Ammon's horn (tissue), 1 donor: ENCODE measurements at places on chromosomes 1 and 21.

- DNase-seq, result peak; percentile 79
Observed at GRCh38 chr1:202599669-202600431, 110.4 kb downstream of the SYT2 start.

GRCh38 chr1:228833911-228834688 lies 98.8 kb downstream of the RHOU start:
- no peak for DNase-seq

- DNase-seq, result no peak
Observed at GRCh38 chr21:44516828-44517174, 23.2 kb downstream of the KRTAP10-1 start.

DNA sequence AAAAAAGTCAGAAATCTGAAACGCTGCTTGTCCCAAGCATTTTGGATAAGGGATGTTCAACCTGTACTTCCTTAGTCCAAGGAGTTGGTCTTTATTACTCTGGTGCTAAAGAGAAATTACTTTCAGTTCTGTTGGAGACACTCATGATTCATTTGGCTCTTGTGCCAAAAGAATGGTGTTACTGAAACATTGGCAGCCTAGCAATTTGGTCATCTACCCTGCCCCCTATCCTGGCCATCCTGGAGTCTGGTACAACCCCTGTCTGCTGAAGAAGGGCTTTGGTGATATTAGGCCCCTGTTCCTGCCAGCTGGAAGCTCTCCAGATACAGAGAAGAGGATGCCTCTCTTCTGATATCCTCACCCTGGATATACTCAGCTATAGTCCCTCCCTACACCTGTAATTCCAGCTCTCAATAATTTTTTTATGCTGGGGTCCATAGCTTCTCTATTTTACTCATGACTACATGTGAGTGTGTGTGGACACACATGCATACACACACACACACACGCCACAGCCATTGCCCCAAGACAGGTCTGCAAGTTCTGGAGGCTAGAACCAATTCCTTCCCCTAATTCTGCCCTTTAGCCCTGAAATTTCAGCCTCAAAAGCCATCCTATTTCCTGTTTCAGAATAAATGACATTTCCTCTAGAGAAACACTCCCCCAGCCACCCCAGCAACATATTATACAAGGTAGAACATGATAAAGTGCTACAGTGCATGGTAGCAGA lies 40.0 kb downstream of the LHX8 start:
- no peak for DNase-seq

DNA sequence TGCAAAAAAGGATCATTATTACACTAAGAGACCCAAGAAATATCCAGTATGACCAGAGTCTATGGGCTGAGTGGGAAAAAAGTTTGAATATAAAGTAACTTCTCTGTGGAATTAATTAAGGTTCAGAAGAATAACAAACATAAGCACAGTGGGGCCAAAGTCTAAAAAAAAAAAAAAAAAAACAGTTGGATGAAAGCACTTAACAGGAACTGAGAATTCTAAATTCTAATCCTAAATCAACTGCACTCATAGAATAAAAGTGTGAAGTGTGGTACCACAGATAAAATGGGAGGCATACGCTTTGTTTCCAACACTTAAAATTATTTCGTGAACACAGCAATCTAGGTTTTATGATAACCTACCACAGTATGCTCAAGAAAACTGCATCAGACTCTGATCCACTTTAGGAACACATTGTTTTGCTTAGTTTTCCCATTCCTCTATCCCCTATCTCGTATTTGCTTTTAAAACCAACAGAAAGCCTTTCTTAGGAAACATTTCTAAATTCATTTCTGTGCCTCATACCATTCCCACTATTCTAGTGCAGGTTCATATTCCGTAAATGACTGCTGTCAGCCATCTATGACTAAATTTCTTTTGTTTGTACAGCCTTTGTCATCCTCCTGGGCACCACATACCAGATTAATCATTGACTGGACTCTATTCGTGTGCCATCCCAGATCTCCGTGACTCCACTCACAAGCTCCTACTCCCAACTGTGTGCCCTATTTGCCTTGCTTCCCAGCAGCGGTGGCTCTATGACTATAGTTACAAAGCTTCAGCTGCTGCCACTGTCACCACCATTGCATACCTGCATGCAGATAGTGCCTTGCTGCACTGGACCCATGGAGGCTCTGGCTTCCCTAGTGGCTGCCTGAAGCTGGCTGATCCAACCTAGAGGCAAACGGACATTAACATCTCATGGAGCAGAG lies 24.9 kb downstream of the CHML start:
- DNase-seq, result no peak

GRCh38 chr1:198166900-198167299 lies 10.1 kb downstream of the NEK7 start:
- DNase-seq, result no peak

- no peak for DNase-seq
Observed at GRCh38 chr1:146046664-146047063, 25.1 kb upstream of the HJV start.

GRCh38 chr1:179754041-179754624 lies 11.0 kb downstream of the FAM163A start:
- DNase-seq, result no peak

DNA sequence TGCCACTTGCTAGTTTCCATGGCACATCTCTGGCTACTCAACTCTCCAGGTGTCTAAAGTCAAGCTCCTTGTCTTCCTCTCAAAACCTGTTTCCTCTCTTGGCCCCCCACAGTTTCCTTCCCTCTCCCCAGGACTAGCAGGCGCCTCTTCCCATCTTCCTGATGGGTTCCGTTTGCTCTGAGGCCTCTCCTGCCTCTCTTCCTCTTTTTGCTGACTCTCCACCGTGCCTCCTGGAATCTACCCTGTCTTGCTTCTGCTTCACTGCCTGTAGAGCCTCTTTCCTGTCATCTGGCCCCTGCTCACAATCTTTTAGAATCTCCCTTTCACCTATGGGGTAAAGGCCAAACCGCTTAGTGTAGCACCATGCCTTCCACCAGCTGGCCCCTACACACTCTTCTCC lies 21.8 kb upstream of the LHX4 start:
- no peak for DNase-seq

DNA sequence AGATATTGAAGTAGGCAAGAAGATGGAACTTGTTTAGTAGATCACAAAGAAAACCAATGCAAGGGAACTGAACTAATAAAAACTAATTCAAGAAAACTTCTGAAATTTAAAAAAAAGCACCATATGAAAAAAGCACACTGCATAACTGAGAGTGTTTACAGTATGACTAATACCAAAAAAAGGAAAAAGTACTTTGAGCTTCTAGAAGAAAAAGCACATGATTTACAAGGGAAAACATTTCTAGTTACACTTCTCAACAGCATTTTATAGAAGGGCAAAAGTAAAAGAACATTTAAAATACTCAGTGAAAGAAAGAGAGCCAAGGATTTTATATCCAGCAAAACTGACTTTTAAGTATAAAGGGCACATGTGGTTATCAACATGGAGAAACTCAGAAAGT lies 233.6 kb downstream of the RPS6KC1 start:
- DNase-seq, result no peak

DNA sequence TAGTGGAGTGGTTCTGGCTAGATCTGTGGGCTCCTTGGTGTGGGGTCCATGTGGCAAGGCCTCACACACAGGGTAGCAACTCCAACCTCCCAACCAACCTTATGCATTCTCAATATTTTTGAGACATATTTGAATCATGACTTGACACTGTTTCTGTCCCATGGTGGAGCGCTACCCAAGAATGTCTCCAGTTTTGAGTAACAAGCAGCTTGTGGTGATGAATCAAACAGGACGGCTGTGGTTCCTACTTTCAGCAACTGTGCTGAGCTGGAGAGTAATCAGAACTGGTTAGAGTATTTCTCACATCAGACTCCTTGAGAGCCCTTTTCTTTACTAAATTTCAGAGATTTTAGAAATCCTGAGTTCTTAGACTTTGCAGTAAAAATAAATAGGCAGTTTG lies 3.1 kb downstream of the LCE3D start:
- DNase-seq, result no peak

- no peak for DNase-seq
Observed at GRCh38 chr1:23836037-23836436, 10.8 kb upstream of the HMGCL start.

GRCh38 chr1:5231541-5232315 lies 577.3 kb downstream of the AJAP1 start:
- peak; percentile 23 for DNase-seq

DNA sequence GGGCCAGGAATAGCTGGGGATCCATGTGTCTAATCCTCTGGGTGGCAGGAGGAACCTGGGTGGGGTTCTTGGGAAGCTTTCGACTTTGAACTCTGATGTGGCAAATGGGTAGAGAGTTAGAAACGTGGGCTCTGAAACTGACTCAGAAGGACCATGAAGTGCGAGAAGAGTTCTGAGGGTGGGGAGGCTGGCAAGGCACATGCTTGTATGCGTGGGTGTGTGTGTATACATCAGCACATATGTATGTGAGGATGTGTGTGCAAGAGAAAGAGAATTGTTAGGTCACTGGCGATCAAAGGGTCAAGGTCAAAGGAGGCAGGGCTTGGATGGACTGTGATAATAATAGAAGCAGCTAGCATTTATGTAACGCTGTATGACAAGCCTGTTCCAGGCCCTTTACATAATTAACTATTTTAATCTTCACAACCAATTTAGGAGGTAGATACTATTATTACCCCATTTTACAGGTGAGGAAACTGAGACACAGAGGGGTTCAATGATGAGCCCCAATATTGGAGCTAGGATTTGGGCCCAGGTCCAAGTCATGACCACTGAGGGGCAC lies 84.5 kb upstream of the POU3F1 start:
- DNase-seq, result no peak

GRCh38 chr1:14817223-14818170 lies 219.0 kb downstream of the KAZN start:
- DNase-seq, result no peak

DNA sequence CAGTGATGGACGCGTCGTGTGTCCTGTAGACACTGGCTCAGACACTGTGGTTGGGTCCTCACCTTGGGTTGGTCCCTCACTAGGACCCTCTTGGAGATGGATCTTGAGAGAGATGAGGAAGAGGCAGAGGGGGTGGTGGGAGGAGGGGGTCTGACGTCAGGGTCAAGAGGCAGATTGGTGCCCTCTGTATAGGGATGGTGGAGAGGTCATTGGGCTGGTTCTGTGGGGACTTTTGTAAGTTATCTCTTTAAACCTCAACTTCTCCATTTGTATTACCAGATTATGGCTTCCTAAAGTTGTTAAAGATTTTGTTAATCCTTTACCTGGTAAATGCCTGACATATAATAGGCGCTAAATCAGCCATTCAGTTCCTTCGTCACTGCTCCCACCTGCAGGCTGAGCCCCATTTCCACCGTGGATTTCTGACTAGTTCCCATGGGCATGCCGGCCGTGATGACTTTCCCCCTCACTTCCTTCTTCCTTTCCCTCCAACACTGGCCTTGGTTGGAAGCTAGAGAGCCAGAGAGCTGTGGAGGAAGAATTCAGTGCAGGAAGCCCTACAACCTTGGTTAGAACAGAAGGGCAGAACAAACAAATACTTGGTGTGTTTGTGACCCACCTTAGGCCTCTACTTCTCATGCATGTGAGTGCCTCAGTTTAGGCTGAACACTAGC lies 8.6 kb downstream of the H6PD start:
- DNase-seq, result no peak

DNA sequence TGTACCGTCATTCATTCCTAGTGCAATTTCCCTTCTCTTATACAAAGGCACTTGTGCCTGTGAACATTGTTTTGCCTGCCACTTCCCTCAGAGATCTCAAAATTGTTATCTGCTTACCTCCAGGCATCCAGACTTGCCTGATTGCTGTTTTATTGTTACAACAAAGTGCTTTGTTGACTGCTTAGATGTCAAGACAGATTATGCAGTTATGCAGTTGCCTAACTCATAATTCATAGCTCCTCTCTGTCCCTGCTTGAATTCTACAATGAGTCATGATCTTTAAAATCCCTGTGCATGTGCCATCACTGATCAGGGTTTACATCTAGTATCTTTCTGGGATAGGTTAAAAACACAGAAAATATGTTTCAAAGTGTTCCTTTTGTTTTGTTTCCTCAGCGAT lies 24.5 kb downstream of the CXADR start:
- no peak for DNase-seq

GRCh38 chr1:34754964-34755637 lies at the start of gene GJB5:
GJB5 (plus strand) TSS chr1:34755047; CDS start chr1:34757331, 2,284 bp downstream.
- no peak for DNase-seq

GRCh38 chr1:181134543-181135436 lies 46.3 kb downstream of the IER5 start:
- peak; percentile 47 for DNase-seq

- DNase-seq, result no peak
Observed at GRCh38 chr1:65068202-65069010, 79.6 kb upstream of the AK4 start.

DNA sequence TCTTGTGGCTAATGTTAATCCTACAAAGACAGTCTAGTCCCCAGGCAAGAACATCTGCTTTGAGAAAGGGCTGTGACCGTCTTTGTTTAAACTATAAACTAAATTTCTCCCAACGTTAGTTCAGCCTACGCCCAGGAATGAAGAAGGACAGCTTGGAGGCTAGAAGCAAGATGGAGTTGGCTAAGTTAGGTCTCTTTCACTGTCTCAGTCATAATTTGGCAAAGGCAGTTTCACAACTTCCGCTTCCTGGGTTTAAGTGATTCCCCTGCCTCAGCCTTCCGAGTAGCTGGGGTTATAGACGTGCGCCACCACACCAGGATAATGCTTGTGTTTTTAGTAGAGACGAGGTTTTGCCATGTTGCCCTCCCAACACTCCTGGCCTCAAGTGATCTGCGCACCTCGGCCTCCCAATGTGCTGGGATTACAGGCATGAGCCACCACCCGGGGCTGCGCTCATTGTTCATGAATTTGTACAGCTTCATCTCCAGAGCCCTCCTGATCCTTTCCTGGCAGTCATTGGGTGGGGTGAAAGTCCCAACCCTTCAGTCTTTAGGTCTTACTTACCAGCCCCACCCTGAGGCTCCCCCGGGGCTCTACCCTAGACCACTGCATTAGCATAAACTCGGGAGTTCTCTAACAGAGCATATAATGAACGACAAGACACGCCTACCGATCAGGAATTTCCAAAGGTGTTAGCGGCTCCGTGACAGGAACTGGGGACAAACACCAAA lies 4.9 kb upstream of the MASP2 start:
- no peak for DNase-seq

- no peak for DNase-seq
Observed at GRCh38 chr1:55441489-55441888, 226.3 kb upstream of the USP24 start.

DNA sequence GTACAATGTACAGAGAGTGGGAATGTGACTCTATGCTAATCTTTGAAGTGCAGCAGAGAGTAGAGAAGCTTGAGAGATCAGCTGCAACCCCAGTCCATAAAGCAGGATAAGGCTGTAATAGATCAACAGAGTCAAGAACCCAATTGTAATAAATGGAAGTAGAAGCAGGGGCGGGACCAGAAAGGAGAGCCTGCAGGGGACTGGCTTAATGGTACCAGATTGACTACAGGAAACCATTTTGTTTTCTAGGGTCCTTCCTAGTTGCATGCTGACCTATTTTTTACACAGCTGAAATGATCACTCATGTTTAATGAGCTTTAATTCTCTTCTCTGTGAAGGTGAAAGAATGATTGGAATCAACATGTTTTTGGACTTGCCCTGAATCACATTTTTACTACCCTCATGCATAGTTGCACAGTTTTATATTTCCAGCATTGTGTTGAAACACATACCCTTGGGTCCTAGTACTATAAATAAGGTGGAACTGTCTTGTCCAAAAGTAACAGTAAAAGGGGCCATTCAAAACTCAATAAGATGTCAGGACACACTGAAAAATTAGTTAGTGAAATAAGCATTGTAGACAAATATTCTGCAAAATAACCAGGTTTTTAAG lies 69.8 kb downstream of the GPR88 start:
- no peak for DNase-seq
